ENCODE measurements at places on chromosomes 2 and 18.

- H3K4me1 ChIP-seq: no peaks in the 10 kb centered on the region
- no peak for DNase-seq
- H3K36me3 ChIP-seq: no peaks in the 10 kb centered on the region
- no peak overlapping the region for H3K4me3 ChIP-seq
These were observed 261.8 kb downstream of the ERBB4 start for GRCh38 chr2:212276813-212277212.

DNA sequence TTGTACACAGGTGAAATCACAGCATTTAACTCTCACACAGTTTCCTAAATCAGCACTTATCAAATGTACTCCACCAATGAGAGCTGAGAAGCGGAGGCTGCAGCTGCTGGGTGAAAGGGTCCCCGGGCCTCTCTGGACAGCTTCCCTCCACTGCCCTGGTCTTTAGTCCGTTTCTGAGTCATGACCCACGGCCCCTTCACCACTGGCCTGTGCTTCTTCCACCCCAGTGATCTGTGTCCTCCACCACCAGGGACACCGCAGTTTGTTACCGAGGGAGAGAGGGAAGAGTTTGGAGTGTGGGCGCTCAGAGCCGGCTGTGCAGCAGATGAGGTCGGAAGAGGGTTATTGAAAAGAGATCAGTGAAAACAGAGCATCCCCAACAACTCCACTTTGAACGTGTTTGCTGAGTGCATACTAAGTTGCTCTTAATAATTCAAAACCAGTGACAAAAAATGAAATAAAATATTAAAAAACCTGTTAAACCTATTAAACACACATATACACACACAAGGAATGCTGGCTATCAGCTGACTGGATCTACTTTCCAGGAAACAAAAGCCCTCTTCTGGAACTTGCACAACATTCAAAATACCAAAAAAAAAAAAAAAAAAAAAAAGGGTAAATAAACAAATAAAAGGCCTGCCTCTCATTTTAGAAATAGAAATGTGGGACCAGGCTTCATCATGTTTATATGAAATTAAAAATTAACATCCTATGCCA lies 54.1 kb downstream of the PXDN start:
- no peak overlapping the region for H3K27ac ChIP-seq
- DNase-seq: no peak

DNA sequence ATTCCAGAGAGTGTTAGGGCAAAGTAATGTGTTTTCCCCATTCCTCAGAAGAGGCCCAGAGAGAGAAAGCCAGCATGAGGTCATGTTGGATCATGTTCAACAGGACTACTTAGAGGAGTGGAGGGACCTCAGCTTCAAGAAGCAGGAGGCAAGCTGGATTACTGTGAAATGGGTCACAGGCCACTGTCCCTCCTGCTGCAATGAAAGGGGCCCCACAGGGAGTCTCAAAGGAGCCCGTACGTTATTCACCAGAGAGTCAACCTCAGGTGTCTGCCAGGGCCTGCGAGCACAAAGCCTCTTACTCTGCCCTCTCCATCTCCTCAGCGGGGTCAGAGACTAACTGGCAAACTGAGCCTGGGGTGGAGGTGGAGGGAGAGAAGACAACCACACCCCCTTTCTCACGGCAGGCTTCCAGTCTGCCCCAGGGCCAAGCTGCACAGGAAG lies 27.2 kb upstream of the ACYP2 start:
- peaks cover 4% of the 10 kb centered on the region for H3K4me1 ChIP-seq
- H3K27me3 ChIP-seq: no peaks in the 10 kb centered on the region
- no peak for DNase-seq

DNA sequence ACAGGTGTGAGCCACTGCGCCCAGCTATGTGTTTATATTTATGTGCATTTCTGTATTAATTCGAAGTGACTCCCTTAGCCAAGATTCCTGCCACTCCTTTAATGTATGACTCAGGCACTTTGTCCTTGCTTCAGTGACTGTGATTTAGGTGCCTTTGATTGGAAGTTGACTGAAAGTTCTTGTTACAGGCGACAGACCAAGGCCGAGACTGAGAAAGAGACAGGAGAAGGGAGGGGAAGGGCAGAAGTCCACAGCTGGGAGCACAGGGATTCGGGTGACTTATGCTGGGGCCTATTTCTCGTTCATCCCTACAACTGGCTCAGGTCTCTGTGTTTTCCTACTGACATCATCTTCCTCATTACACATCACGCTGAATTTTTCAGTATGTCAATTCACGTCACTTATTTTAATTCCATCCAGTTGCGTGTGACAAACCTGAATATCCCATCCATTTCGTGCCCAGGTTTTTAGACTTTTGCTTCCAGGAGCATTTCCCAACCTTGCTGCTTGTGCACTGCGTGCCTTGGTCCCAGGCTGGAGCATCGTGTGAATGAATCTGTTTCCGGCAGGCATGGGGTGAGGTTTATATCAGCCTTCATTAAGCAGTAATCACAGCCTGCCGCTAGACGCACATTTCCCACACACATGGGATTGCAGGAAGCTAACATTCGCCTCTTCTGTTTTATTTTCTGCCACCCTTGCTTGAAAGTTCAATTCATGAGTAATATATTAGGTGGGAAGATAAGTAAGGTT lies 42.4 kb downstream of the TMEM18 start:
- H3K4me1 ChIP-seq: peaks cover 15% of the 10 kb centered on the region
- H3K27ac ChIP-seq: no peak overlapping the region
- no peaks in the 10 kb centered on the region for H3K27me3 ChIP-seq
- DNase-seq: no peak
- no peak overlapping the region for H3K4me3 ChIP-seq

DNA sequence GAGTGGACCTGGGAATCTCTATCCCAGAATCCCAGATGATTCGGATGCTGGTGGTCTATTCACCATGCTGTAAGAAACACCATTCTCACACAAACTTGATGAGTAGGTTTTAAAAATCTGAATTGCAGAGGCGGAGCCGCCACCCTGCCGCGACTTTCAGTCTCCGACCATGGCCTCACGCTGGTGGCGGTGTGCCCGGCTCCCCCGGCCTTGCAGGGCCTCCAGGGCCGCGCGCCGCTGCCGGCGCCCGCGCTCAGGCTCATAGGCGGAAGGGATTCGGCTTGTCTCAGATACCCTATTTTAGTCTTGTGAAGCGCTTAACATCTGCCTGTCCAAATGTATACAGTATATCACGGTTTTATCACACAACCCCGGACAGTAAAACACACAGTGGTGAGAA lies 2.6 kb upstream of the PPM1B start:
- H3K27me3 ChIP-seq: no peaks in the 10 kb centered on the region
- H3K36me3 ChIP-seq: no peaks in the 10 kb centered on the region
- no peak for DNase-seq
